ENCODE measurements at places on chromosomes 7 and 10.

DNA sequence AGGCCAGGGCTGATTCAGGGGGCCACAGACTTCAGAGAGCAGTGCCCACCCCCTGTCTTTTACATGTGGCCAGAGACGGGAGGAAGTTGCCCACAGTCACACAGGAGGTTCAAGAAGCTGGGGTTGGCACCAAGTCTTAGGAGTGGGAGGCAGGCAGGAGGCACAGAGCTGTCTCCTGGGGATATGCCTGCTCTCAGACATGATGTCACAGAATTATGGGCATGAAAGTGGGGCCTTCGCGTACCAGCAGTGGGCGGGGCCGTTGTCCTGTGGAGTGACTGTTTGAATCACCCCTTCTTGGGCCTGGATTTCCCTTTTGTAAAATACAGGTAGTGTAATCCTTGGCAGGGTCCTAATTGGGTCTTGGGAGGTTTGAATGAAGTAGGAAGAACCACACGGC, 81.2 kb upstream of the PPIF start:
- DNase-seq, result no peak

- DNase-seq, result peak; percentile 29
Measured at GRCh38 chr7:129122751-129123509, 21.6 kb upstream of the TSPAN33 start.

DNA sequence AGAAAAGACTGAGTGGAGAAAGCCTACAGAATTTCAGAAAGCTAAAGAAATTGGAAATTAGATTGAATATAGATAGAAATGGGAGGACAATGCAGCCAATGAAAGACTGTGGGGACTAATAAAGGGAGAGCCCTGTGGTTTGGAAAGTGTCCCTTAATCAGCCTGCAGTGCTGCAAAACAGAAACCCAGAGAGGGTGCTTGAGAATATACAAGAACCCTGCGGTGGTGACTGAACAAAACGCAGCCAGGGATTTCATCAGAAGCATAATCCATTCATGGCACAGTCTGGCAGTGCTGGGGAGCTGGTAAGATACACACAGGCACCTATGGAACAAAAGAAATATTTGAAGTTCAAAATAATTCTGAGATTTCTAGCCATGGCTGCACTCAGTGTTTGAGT, 19.1 kb downstream of the CEP41 start:
- no peak for DNase-seq

- no peak for DNase-seq
Measured at GRCh38 chr10:72087969-72088888, at the start of gene SPOCK2. Gene SPOCK2, minus strand, starts transcription at chr10:72088551. Its CDS starts 223 bp downstream, at chr10:72088328.

- no peak for DNase-seq
Measured at GRCh38 chr10:122113945-122114747, 125.2 kb downstream of the TACC2 start.

DNA sequence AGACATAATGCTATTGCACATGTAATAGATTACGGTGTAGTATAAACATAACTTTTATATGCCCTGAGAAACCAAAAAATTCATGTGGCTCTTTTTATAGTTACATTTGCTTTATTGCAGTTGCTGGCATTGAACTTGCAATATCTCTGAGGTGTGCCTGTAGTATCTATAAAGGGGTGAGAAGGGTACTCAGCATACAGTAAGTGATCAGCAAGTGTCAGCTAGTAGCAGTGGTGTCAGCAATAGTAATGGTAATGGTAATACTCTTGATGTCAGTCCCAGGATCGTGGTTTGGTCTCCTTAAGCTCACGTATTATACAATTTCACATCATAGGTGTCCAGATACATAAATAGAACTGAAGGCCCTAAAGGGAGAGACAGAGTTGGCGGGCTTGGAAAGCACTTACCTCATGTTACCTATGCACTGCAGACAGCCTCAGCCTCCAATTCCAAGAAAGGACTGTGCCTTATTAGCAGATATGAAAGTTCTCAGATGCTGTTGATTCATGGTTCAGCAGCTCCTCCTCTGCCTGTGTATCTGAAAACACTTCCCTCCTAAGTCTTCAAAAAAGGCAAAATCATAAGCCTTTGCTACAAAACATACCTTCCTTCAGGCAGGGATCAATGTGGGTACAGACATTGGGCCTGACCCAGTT, 6.6 kb upstream of the GIMAP7 start:
- DNase-seq, result no peak

GRCh38 chr7:28697913-28698563, 260.1 kb downstream of the TRIL start:
- no peak for DNase-seq
